ENCODE measurements at places on chromosomes 5 and 9.
A peak's percentile ranks its signal among the peaks of the same experiment; 100 is the strongest.

- DNase-seq = no peak
Measured at GRCh38 chr9:3238236-3238635, 287.6 kb downstream of the RFX3 start.

DNA sequence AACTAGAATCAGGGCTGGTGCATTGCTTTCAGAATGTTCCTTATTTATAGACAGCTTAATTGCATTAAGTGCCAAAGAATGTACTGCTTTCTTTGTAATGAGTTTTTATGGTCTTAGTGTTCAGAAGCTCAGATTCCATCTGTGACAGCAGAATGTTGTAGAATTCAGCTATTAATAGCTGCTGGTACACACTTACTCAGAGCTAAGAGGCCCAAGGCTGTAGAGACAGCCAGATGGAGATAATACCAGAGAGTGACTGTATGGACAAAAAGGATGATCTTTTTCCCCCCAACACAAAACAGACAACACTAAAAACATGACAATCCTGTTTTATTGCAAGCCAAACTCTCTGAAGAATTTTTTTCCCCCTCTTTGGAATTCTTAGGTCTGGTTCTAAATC is 50.2 kb downstream of the PPP2R2B start:
- no peak for DNase-seq

DNA sequence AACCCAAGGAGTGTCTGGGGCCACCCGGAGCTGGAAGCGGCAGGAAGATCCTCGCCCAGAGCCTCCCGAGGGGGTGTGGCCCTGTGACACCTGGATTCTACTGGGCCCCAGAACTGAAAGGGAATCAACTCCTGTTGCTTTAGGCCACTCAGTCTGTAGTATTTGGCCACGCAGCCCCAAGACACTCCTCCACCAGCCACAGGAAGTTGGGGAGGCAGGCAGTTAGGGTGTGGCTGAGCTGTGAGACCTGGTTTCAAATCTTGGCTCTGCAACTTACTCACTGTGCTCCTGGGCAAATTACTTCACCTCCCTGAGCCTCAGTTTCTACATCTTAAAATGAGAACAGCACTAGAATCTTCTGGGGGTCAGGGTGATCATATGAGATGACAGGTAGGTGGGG is 119.8 kb upstream of the PPP1R26 start:
- no peak for DNase-seq

- no peak for DNase-seq
Measured at GRCh38 chr5:143749581-143750205, 62.3 kb upstream of the HMHB1 start.

- no peak for DNase-seq
Measured at GRCh38 chr5:83955916-83956315, 235.3 kb upstream of the HAPLN1 start.

DNA sequence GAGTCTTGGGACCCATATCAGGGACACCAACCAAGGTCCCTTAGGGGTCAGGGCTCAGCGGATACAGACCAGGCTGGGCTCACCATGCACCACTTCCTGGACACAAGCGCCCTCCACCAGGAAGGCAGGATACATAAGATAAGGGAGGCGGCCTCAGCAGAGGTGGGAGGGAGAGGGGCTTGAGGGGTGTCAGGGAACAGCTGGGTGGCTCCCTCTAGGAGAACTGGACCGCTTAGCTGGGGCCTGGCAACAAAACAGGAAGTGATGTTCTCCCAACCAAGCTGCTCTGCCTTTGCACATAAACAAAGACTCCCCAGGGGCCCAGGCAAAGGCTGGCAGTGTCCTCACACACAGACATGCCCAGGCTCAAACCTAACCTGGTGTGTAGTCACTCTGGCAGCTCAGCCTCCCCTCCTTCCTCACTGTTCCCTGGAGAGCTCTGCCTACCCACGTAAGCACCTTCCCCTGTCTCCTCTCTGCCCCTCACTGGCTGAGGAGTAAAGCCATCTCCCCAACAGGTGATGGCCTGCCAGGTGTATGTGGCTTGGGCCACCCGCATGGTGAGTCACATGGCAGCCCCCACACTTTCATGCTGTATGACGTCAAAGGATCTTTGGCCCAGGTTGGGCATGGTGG is 5.8 kb upstream of the BICD2 start:
- DNase-seq = peak; percentile 96

GRCh38 chr5:172540099-172540870 is 86.0 kb upstream of the SH3PXD2B start:
- DNase-seq = peak; percentile 18

DNA sequence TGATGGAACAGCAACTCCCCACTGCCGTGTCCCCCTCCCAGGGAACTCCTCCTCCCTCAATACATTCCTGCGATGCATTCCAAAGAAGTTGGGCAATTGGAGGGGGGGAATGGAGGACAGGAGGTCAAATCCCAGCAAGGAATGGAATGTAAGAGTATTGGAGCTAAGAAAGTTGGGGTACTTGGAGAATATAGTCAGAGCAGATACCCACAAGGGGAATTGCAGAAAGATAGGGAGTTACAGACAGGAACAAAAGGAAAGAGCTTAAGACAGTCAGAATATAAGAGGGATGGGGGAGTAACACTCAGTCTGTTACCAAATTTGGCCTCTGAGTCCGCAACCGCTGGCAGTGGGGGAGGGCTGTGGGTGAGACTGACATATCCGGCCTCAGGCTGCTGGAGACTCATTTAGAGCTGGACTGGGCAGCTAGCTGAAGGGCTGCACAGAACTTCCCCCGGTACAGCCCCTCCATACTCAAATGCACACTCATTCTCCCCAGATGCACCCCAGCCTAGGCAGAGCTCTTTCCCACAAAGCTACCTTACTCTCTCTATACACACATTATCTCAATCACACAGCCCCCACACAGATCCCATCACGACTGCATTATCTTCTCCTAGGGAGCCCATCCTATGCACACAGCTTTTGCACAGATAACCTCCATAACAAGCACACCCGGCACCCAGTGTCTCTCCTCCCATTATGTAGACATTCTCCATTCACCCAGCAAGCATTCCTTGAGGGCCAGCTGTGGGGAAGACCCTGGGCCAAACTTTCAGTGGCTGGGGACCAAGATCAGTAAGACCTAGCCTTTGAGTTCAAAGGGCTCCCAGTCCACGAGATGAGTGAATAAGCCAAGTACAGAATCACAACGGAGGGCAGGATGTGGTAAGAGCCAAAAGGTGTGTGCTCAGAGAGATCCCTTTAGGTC is 3.7 kb downstream of the TLN1 start:
- DNase-seq = no peak

DNA sequence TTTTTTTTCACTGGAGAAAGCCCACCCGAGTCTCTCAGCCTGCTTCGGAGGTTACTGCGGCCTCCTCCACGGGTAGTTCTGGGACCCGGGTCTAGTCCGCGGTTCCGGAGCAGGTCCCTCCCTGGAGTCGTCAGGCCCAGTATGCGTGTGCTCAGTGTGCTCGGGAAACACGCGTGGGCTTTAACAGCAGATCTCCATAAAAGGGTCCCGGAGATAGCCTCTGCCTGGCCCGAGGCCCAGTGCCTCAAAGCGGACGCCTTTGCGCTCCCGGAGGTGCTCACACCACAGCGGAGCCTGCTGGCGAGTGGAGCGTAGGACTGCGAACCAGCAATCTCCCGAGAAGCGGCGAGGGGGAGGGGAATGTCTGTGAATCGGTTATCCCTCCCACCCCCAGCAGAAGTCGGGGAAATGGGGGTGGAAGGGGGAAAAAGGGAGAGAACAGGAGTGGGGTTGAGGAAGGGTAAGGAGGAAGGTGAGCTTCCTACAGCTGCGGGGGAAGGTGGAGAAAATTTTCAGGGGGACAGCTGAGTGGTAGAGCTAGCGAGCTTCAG is 28.7 kb downstream of the CDKN2A start:
- DNase-seq = no peak

- no peak for DNase-seq
Measured at GRCh38 chr5:22354956-22355355, 498.2 kb downstream of the CDH12 start.

GRCh38 chr5:72623936-72624335 is 116.7 kb upstream of the ZNF366 start:
- no peak for DNase-seq

DNA sequence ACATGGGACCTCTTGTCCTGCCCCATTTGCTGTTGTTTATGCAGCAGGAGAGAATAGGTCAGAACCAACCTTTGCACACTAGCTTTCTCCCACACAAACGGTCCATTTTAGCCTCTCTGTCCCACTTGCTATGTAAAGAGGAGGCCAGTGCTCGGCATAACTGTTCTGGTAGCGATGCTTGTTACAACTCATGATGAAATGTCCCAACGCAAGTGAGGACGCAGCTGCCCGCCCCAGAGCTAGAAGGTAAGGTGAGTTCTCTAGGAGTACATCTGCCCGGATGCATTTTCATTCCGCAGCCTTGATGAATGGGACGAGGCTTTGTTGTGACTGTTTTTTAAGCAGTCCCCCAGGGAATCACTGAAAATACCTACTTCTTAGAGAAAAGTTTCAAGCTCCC is 14.1 kb downstream of the S1PR3 start:
- DNase-seq = no peak

DNA sequence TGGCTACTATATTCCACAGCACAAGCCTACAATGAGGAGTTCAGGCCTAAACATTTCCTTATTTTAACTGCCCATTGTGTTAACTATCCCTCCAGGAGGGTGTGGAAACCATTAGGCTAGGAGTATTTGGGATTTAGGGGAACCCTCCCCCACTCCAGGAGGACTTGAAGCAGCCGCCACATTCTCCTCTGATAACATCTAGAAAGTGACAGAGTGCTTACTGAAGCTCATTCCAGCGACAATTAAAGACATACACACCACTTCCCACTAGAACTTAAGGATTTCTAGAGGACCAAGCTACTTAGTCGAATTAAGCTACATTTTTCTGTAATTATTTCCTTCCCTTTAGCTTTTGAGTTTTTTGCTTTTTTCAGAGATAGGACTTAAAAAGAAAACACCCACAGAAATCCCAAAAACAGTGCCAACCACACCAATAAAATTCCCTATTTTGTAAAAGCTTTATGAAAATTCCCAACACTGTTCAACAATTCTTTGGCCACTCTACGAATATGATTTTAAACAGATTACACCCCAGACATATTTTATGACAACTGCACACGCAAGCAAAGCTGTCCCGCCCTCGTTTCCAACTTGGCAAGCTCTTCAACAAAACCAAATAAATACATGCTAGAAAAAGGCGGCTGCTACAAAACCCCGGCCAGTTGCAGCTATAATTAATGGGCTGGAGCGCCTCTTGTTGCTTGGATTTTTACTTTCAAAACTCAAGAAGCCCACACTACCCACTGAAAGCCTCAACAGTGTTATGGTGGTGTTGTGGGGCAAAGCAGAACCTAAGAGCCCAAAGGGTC is 4.5 kb downstream of the ROR2 start:
- DNase-seq = peak; percentile 34

DNA sequence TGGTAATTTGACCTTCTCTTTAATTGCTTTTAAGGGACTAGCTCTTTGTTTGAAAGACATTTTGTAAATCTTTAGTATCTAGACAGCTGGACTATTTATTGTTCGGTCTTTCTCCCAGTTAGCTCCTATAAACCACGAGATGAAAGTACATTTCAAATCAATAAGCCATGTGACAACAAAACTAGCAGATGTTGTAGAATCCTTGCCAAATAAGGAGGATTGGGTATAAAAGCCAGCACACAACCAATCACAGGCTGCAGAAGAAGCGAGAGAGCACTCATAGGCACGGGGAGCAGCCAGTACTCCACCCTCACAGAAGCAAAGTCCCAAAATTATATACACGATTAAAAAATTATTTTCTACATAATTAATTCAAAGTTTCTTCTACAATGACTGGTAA is 8.1 kb upstream of the OMD start:
- no peak for DNase-seq

DNA sequence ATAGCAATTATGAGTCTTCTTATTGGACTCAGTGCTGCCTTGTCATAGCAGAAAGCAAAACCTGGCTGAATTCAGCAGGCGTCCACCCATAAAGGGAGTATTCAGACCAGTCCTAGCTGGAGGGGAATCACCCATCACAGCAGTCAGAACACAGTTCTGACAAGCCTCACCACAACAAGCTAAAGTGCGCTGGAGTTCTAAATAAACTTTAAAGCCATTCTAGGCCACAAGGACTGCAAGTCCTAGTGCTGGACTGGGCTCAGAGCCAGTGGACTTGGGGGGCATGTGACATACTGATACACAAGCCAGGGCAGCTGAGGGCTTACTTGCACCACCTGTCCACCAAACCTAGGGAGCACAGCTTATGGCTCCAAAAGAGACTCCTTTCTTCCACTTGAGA is 115.3 kb upstream of the PCSK5 start:
- DNase-seq = no peak

DNA sequence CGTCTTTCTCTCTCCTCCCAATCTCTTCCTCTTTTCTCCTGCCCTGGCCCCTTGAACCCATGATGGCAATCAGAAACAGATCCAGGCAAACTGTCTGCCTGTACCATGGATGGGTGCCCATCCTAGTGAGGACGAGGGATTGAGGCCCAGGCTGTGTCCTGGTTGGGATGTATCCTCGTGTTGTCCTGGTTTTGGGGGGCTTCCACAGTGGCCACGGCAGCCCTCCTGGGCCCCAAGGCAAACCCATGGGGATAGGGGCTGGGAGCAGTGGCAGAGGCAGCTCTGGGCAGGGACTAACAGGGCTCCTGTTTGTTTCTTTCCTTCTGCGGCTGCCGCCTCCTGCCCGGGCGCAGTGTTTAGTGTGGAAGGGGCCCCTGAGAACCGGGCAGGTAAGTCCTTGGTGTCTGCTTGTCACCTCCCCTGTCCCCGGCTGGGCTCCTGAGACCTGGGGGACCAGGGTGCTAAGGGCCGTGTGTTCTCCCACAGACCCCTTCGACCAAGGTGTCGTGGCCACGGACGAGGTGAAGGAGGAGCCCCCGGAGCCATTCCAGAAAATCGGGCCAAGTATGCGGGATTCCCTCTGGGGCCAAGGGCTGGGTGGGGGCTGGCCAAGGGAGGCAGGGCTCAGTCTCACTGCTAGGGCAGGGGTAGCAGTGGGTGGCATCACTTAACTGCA is 70.0 kb downstream of the AMBP start:
- DNase-seq = no peak

GRCh38 chr9:136117916-136118319 is 757 bp downstream of the TMEM250 start:
- no peak for DNase-seq

DNA sequence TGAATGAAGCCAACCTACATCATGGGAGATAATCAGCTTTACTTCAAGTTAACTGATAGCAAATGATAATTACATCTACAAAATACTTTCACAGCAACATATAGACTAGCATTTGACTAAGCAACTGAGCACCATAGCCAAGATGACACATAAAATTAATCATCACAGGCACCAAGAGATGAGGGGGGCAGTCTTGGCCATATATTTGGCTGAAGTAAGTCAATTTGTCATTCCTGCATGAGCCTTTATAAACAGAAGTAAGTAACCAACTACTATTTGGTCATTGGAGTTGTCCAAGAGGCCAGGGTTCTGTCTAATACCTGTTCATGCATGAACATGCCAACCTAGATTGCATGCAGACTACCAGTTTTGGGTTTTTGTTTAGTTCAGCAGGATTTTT is 53.6 kb downstream of the PDCD1LG2 start:
- no peak for DNase-seq

GRCh38 chr5:158889007-158889406 is 210.7 kb downstream of the EBF1 start:
- no peak for DNase-seq

Measured in DMS153 (cell line).